ENCODE measurements at places on chromosomes 13 and 19. TPM values are rescaled to one million over a fixed set of nuclear protein-coding genes. Genes with fewer than 3 reads are reported as not detected.

DNA sequence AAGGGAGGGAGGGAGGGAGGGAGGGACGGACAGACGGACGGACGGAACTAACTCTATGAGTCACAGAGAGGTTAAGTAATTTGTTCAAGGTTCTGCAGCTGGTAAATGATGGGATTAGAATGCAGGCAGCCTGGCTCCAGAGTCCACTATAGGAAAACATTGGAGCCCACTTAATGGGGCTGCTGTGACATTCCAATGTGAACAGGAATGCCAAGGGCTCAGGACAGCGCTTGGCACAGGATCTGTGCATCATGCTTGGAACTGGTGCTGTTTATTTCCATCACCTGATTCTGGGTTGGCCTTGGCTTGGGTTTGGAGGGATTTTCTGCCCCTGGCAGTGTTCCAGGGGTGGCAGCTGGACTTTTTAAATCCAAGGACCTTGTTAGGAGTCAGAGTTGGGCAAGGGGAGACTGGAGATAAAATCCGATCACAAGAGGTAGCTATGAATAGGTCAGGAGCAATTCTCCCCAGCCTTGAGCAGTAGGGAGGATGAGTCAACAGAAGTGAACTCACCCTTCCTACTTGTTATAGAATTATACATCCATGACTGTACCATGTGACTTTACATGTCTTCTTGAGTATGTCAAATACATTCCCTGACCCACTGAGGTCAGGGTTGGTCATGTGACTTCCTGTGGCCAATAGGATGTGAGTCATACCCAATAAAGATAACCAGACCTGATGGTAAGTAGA lies 7.8 kb upstream of the HIF3A start:
- peaks cover 3% of the 10 kb centered on the region for H3K4me1 ChIP-seq
- no peak for DNase-seq
- H3K27me3 ChIP-seq, result no peaks in the 10 kb centered on the region
- no peaks in the 10 kb centered on the region for H3K36me3 ChIP-seq
- H3K27ac ChIP-seq, result no peak overlapping the region

GRCh38 chr13:106898231-106898630 lies 330.3 kb upstream of the ARGLU1 start:
- no peak for DNase-seq
- H3K4me3 ChIP-seq, result no peak overlapping the region
- no peak overlapping the region for H3K27ac ChIP-seq
- no peaks in the 10 kb centered on the region for H3K36me3 ChIP-seq
- no peaks in the 10 kb centered on the region for H3K4me1 ChIP-seq

DNA sequence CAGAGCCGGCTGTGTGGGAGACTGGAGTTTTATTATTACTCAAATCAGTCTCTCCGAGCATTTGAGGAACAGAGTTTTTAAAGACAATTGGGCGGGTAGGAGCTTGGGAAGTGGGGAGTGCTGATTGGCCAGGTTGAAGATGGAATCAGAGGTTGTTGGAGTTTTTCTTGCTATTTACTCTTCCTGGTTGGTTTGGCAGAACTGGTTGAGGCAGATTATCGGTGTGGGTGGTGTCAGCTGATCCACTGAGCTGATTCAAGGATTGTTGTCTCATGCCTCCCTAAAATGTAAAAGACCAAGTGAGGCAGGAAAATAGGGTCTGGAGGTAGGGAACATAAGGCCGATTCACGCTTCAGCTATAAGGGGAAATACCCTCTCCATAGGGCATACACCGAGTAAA lies 1.3 kb upstream of the TDRD12 start:
- no peak overlapping the region for H3K4me3 ChIP-seq
- H3K27me3 ChIP-seq, result no peaks in the 10 kb centered on the region
- DNase-seq, result no peak
- H3K4me1 ChIP-seq, result peaks cover 17% of the 10 kb centered on the region
- H3K27ac ChIP-seq, result no peak overlapping the region
- H3K36me3 ChIP-seq, result no peaks in the 10 kb centered on the region

DNA sequence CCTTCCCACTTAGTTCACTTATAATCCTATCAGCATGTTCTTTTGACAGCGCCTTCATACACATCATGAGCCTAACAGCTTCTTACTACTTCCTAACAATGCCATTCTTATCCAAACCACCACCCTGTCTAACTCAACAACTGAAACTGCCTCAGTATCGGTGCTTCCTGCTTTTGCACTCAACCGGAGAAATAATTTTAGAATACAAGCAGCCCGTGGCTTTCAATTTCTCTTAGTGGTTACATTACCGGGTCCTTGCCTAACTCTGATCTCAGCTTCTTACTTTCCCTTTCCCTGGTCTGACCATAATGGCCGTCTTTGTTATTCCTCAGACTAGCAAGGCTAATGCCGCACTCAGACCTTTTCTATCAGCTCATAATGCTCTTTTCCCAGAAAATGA lies 17.0 kb downstream of the ZFP82 start:
- no peaks in the 10 kb centered on the region for H3K4me1 ChIP-seq
- no peaks in the 10 kb centered on the region for H3K27me3 ChIP-seq
- no peak overlapping the region for H3K27ac ChIP-seq
- no peak for DNase-seq

DNA sequence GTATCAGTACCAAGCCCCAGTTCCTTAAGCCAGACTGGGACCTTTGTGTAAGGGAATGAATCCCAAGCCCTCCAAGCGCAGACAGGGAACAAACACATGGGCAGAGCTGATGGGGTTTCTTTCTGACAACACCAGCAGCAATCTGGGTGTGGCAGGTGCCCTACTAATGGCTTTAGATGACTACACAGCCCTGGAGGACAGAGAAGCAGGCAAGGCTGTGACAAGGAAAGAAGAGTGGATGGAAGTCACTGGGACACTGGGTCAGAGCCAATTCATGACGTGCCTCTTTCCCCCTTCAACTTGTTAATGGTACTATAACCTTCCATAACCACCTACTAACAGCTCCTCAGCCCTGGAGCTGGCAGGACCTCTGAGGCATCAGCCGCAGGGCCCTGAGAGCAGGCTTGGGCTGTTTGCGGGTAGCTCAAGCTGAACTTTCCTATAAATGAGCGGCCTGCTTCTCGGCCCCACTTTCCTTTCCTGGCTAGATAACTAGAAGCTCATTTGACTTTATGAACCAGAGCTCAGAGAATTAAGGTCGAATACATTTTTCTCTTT lies 38.9 kb downstream of the RASL11A start:
- H3K4me3 ChIP-seq, result no peak overlapping the region
- no peak for DNase-seq
- H3K27me3 ChIP-seq, result no peaks in the 10 kb centered on the region
- H3K27ac ChIP-seq, result no peak overlapping the region

DNA sequence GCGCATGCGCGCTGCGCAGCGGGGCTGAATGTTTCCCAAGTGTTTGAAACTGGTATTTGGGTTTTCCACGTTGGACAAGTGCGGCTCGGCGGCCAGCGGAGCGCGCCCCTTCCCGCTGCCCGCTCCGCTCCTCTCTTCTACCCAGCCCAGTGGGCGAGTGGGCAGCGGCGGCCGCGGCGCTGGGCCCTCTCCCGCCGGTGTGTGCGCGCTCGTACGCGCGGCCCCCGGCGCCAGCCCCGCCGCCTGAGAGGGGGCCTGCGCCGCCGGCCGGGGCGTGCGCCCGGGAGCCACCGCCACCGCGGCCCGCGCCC lies at the start of gene ING1:
Gene ING1 (plus strand): TSS at position 59 of the 311 bp plus-strand sequence. CDS start 450 bp downstream, outside the sequence.
- no peaks in the 10 kb centered on the region for H3K36me3 ChIP-seq
- no peaks in the 10 kb centered on the region for H3K27me3 ChIP-seq
- no peak for DNase-seq
- H3K4me3 ChIP-seq, result peak within 1 kb of the TSS; percentile 99
- peaks cover 26% of the 10 kb centered on the region for H3K4me1 ChIP-seq

Gene IFNL1
- total RNA-seq, result not detected

Gene GPC5
- total RNA-seq, result not detected

Gene HSD17B14
- not detected for total RNA-seq

Gene ZNF439
- total RNA-seq, result 1.9 TPM

DNA sequence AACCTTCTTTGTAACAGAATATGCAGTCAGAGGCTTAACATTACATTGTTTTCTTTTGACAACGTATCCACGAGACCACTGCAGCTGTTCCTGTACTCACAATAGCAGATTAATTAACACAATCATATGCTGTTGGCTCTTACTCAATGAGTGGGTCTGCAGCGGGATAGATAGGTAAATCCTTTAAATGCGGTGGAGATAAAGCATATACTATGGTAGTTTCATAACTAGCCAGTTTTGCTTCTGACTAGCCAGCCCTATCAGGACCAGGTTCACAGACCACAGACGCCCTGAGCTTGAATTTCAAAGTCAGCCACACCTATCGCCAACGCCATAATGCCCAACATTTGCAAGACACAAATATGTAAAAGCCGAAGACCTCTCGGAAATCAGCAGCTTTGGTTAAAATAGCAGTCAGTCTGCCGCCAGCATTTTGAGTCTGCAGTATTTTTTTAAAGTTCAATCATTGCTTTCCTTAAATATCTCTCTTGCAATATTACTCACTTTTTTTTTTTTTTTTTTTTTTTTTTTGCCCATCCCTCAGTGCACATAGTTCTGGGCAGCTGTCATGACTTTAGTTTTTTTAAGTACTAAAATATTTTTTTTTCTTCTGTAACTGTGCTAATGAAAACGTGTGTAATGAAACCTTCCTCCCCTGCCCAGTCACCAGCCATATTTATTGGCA lies 120.5 kb downstream of the ZNF536 start:
- no peaks in the 10 kb centered on the region for H3K27me3 ChIP-seq
- DNase-seq, result no peak
- H3K36me3 ChIP-seq, result no peaks in the 10 kb centered on the region
- no peak overlapping the region for H3K27ac ChIP-seq
- H3K4me1 ChIP-seq, result no peaks in the 10 kb centered on the region

DNA sequence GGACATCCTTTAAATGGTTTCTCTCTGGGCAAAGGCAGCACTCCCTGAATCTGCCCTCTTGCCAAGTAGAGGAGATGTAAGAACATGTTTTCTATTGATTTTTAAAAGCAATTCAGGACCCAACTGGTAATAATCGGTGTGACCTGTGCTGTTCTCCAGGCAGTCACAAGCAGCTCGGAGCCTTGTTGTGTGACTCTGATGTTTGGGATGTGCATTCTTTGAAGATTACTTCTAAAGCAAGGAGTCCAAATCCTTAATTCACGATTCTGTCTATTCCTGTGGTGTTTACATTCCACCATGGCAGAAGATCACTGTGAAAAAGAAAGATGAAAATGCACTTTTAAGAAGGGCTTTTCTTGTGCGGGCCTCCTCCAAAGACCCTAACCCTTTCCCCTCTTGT lies 122.3 kb upstream of the ZNF536 start:
- peaks cover 6% of the 10 kb centered on the region for H3K4me1 ChIP-seq
- H3K27ac ChIP-seq, result peak overlapping the region; percentile 50
- no peak for DNase-seq
- no peak overlapping the region for H3K4me3 ChIP-seq
- no peaks in the 10 kb centered on the region for H3K27me3 ChIP-seq
- H3K36me3 ChIP-seq, result no peaks in the 10 kb centered on the region

DNA sequence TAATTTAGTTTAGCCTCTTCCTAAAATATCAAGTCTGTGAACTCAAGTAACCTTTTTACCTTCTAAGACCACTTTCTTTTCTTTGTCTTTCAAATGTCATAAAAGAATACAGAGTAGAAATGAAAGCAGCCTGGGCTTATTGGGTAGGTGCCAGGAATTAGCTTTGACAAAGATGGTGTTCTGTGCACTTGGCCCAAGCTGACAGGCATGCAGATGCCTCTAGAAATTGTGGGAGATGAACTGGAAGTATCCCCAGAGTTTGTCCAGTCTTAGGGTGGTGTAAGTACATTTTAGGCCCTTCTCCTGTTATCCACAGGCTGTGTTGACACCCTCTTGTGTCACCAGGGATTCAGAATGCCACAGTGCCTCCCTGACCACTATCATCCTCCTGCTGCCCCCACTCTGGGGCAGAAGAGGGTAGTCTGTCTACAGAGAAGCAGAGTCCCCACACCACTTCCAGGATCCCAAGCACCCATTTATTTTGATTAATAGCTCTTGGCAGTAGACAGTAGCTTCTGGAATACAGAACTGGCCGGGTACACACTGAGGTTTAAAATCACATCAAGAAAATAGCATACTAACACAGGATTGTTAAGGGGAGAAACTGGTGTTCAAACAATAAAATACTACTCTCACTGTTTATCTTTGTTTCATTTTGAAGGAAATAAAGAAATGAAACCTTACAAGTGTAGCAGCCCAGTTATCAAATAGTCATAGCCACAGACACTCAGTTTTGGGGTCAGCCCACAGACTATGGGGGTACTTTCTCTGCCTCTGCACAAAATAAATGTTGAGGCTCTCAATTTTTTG lies 343.2 kb downstream of the KCNRG start:
- DNase-seq, result no peak
- H3K36me3 ChIP-seq, result no peaks in the 10 kb centered on the region
- no peaks in the 10 kb centered on the region for H3K27me3 ChIP-seq
- no peak overlapping the region for H3K27ac ChIP-seq
- H3K4me1 ChIP-seq, result peaks cover 32% of the 10 kb centered on the region
- no peak overlapping the region for H3K4me3 ChIP-seq

Gene CEACAM1
- 135 TPM for total RNA-seq

DNA sequence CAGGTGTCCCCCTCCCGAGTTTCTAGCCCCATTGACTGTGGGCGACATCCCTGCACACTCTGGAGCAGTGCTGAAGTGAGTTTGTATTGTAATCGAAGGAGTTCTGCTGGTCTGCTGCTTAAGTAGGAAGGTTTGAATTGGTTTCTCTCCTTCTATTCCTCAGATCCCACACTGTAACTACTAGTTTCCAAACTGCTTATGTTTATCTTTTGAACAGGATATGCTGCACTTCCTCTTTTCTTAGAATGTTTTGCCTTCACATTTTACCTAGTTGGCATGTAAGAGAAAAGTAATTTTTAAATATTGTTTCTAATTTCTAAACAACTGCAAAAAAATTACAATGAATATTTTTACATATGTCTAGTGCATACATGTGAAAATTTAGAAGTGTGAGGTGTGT lies 511.8 kb downstream of the KLF12 start:
- H3K27ac ChIP-seq, result no peak overlapping the region
- no peaks in the 10 kb centered on the region for H3K4me1 ChIP-seq
- no peak for DNase-seq
- no peaks in the 10 kb centered on the region for H3K27me3 ChIP-seq

- H3K4me1 ChIP-seq, result peaks cover 23% of the 10 kb centered on the region
- H3K27ac ChIP-seq, result peak overlapping the region; percentile 93
- DNase-seq, result no peak
- H3K4me3 ChIP-seq, result no peak overlapping the region
- H3K36me3 ChIP-seq, result no peaks in the 10 kb centered on the region
- no peaks in the 10 kb centered on the region for H3K27me3 ChIP-seq
Measured at GRCh38 chr19:48111280-48111679, 663 bp upstream of the PLA2G4C start.

DNA sequence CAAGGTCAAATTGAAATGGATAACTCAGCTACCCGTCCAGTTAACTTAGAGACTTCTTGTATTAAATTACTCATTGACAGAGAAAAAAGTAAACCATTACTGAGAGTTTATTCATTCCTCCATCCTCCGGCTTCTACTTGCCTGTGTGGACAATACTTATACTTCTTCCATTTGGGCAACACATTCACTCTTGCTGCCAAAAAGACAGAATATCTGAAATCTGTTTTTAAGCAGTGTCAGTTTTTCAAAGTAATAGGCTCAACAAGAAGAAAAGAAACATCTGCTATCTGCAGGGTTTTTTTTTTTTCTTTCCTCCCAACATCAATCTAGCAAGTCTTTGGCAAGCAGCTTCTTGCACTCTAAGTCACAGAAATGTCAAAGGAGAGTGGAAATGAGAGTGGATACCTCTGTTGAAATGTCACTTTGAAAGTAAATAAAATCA lies 1142.8 kb downstream of the PCDH9 start:
- H3K27ac ChIP-seq, result no peak overlapping the region
- no peaks in the 10 kb centered on the region for H3K36me3 ChIP-seq
- H3K4me3 ChIP-seq, result no peak overlapping the region

GRCh38 chr13:27200413-27201070 lies 28.9 kb upstream of the USP12 start:
- no peaks in the 10 kb centered on the region for H3K4me1 ChIP-seq
- no peak for DNase-seq
- no peak overlapping the region for H3K4me3 ChIP-seq

- H3K27me3 ChIP-seq, result no peaks in the 10 kb centered on the region
- H3K4me3 ChIP-seq, result no peak overlapping the region
Measured at GRCh38 chr13:92362717-92363116, 863.9 kb upstream of the GPC6 start.

Data from esophagus squamous epithelium (tissue), 5 donors.